ENCODE measurements at places on chromosomes 1 and 21. TPM values are rescaled to one million over a fixed set of nuclear protein-coding genes. Genes with fewer than 3 reads are reported as not detected.

DNA sequence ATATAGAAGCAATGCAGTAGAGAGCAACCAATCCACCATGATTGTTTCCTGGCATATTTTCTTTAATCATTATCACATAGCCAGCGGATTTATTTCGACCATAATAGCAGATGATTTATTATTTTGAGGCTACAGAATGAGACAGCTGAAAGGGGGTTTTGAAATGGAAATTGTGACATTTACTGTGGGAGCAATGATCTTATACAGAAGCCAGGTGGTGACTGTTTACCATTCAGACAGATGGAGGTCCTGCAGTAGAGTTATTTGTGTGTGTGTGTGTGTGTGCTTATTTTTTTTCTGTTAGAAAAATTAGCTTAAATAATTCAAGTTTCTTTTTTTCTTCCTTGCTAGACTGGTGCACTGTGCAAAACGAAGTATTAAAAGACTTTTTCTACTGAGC, 1784.5 kb downstream of the MRPL39 start:
- DNase-seq = no peak

DNA sequence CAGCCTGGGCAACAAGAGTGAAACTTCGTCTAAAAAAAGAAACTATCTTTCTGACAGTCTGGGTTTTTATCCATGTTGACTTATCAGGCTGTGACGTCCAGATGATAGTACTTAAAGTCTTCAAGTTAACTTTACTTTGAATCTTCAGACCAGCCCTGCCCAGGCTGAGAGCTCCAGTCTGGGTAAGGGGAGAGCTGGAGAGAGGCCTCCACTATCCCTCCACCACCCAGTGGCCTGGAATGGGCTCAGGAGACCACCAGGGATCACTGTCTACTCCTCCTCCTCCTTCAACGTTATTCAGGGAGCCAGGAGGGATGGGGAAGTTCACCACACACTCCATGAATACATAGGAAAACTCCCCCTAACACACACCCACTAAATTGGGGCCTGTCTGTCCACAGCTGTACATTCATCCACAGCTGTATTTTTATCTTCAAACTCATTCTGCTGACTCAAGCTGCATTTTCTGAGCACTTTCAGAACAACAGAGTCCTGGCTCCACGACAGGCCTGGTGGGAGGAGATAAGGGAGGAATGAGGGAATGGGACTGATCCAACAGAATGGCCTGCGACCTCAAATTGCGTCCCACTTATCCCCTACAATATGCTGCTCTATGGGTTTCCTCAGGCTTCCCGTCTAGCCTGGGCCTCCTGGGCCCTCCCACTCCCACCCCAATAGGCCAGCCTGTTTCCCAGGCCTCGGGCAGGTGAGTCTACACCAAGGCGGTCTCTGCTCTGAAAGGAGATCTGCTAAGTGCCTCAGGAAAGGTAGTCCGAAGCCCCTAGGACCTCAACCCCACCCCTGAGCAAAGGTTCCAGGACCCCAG, 1.8 kb downstream of the SLC45A3 start:
- DNase-seq = no peak

- no peak for DNase-seq
These were observed 52.7 kb downstream of the DIRAS3 start for GRCh38 chr1:67997746-67998145.

DNA sequence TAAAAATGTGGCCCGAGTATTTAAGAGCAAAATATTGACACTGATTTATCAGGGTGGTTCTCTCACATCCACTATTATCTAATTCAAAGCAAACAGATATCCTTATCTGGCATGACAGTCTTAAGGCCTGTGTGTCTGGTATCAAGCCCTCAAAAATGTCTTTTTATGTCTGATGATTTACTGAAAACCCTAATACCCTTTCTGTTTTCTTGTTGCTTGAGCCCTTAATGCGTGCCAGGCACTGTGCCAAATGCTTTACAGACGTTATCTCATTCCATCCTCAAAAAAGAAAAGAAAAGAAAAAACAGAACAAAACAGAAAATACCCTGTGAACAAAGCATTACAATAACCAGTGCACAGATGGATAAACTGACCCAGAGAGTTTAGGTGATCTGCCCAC, 5.7 kb downstream of the DUSP23 start:
- no peak for DNase-seq

DNA sequence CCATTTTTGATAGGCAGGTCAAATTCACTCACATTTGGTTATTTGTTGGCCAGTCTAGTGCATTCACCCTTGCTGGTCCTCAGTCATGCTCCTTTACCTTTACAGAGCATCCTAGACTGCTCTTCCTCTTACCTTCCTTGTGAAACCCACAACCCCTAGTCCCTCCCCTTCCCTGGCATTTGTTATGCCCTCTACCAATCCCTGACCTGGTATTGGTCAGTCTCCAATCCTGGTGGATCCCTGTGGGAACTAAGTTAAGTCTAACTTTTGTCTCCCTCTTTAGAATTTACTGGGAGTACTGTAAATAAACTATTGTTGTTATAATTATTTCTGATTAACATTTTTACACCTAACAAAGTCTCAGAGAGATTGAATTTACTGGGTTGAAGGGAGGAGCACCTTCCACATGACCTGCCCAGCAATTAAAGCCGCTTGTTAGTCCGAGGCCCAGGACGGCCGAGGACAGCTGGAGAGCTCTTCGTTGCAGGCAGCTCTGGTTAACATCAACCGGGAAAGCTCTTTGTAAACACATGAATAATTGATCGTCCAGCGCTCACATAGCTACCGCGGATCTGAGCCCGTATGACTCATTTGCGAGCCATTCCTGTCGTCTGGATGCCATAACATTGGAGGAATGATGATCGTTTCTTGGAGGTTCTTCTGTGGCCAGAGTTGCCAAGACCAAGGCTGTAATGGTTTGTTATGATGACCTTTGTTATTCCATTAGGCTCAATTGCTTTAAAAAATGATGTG, 31.9 kb downstream of the MTARC1 start:
- DNase-seq = no peak

- DNase-seq = peak; percentile 75
These were observed 166.1 kb downstream of the PDE4B start for GRCh38 chr1:65958561-65959350.

The KCNK2 gene
- total RNA-seq = not detected

Measured in naive thymus-derived CD8-positive, alpha-beta T cell (primary cell).